ENCODE measurements at places on chromosomes 12 and 14.

DNA sequence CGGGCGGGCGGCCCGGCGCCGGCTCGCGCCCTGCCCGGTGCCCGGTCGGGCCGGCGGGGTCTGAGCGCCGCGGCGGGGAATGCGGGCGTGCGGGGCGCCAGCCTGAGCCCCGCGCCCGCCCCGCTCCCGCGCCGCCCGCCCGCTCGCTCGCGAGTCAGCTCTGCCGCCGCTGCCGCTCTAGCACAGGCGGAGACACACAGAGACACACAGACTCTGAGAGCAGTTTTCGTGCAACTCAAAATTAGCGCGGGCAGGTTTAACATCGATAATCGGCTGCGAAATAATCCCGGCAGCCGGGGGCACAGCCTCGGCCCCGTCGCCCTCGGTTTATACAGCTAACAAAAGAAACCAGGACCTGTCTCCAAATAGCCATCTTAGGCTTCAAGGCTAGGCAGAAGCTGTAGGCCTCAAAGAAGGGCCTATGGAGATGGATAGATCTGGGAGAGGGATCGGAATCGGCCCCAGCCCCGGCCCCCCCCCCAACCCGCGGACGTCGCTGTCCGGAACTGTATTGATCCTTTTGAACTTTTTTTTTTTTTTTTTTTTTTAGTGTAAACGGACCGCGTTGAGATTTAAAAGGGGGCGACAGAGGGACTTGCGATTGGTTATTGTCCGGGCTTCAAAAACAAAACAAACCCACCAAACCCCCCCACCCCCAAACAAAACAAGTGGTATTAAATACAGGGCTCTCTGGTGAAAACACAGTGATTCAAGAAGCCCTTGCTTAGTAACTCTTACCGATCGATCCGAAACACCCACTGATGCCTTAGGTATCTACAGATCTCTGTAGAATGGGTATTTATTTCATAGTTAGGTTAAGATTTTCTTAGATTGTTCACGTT lies 1.1 kb downstream of the ARID2 start:
- no peak for DNase-seq

- DNase-seq: no peak
Observed at GRCh38 chr12:131640525-131640924, 70.4 kb upstream of the SFSWAP start.

- DNase-seq: no peak
Observed at GRCh38 chr14:104388011-104388521, 191.5 kb upstream of the C14orf180 start.

DNA sequence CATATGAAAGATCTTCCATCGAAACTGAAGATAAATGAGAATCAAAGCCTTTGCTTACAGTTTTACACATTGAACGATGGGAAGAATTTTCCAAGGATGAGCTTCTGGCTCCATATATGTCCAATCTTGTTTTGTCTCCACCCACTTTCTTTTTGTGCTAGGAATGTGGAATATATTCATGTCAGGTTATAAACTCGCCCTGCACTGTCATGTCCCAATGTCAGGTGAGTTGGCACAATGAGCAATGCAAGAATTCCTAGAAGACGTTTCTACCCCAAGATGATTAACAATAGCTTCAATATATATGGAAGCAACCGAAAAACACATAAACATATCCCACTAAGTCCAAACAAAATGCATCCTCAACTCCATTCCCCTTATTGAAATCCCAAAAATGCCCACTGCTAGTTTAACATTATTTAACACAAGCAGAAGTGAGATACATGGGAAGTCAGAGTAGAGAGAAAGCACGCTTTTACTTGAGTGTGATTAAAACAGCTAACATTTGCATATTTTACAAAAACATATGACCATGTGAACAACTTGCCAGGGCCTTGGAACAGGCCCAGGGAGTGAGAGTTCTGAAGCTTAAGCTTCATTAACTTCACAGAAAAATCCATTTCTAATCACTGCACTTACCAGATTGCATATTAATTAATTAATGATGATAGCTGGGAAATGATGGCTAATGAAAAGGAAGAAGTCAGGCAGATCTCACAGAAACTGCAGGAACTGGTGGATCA lies 233.9 kb downstream of the GXYLT1 start:
- no peak for DNase-seq

DNA sequence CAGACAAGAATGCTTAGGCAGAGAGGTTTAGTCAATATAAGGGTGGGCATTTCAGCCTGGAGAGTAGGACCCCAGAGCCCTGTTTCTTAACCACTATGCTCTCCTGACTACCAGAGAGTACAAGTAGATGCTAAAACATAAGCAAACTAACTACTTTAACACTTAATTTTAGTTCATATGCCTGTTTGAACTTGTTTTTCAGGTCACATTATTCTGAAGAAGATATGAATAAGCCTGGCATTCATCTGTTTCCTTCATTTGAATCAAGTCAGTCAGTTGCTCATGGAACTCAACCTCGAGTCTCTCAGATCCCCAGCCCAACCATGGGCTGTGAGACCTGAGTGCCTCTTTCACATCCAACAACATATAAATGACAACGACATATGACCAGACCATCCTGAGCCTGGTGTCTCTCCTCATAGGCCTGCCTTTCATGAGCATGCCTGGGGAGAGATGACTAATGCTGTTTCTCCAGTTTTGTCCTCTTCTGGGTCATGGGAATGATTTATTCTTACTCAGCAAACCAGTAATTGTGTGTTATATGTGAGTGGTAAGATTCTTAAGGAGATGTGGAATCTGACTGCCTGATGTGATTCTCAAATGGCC lies 251.1 kb upstream of the BTG1 start:
- DNase-seq: peak; percentile 56

- no peak for DNase-seq
Observed at GRCh38 chr14:103185051-103186029, 62.1 kb downstream of the TNFAIP2 start.

DNA sequence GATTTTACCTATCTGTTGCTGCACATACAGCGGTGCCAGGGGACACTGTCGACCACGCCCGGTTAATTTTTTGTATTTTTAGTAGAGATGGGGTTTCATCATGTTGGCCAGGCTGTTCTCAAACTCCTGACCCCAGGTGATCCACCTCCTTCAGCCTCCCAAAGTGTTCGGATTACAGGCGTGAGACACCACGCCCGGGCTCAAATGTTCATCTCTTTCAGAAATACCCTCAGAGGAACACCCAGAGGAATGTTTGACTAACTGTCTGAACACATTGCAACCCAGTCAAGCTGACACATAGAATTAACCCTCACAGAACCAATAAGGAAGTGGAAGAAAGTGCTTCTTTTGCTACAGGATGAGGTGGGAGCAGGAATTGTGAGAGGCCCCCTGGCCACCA lies 15.0 kb upstream of the ETFBKMT start:
- no peak for DNase-seq

- DNase-seq: no peak
Observed at GRCh38 chr12:22626406-22626805, 1.4 kb downstream of the ETNK1 start.

DNA sequence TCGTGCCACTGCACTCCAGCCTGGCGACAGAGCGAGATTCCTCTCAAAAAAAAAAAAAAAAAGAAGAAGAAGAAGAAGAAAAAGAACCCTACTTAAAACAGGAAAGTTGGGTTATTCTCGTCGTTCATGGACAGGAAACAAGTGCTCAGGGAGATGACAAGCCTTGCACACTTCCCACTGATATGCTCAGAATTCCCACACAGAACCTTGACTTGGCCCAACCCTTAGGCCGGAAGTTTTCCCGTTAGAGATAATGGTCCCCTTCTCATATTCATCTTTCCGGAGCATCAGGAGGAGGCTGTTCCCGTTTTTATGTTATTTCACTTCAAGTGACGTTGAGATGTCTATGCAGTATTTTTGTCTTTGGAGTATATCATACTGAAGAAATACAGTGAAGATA lies 36.2 kb downstream of the APOBEC1 start:
- DNase-seq: no peak

DNA sequence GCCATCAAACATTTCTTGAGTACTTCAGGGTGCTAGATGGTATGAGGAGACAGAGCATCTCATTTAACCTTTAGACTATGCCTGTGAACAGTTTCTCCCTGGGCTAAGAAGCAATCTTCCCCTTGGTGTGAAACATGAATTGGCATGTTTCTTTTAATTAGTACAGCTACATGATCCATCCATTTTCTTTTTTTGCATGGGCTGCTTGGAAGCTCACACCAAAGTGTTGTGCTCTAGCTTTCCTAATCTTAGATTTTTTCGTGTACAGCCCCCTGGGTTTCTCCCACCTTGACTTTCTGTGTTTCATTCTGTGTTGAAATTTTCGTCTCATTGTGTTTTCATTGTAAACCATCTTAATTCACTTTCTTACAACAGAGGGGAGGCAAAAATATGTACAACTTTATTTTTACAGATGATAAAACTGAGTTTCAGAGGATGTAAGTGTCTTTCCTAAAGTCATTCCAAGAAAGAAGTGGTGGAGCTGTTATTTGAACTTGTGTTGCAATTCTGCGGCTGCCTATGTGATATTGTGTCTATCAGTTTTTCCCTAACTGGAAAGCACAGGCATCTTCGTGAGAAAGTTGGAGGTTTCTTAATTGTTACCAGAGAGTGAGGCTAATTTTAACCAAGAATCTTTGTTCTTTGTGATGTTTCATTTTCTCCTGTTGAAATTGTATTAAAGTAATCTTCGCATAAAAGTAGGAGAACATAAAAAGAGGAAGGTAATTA lies 64.5 kb downstream of the DAAM1 start:
- no peak for DNase-seq

DNA sequence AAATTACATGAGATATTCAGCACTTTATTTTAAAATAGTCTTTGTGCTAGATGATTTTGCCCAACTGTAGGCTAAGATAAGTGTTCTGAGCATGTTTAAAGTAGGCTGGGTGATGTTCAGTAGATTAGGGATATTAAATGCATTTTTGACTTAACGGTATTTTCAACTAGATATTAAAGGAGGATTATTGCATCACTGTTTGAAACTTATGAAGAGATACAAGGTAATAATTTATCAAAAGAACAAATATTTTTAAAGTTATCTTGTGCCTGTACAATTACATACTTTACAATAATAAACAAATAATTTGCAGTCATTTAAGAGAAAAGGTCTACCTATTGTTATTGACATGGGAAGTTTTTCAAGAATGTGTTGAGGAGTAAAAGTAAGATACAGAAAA lies 368.6 kb upstream of the DCN start:
- DNase-seq: no peak

DNA sequence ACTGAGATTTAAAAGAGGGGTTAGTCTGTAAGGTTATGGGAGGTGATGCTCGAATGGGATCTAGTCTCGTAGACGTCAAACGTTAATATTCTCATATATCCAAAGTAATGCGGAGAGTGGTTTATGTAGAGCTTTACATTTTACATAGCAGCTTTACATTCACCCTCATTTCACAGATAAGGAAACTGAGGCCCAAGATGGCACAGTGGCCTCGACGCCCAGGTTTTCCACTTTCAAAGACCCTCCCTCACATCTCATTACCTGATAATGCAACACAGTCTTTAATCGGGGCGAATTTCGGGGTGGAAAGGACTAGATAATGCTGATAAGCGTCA lies 450 bp upstream of the TDG start:
- DNase-seq: no peak

GRCh38 chr14:104681689-104682074 lies 7.7 kb upstream of the INF2 start:
- DNase-seq: no peak

- no peak for DNase-seq
Observed at GRCh38 chr12:112049351-112049750, 36.1 kb downstream of the ERP29 start.

DNA sequence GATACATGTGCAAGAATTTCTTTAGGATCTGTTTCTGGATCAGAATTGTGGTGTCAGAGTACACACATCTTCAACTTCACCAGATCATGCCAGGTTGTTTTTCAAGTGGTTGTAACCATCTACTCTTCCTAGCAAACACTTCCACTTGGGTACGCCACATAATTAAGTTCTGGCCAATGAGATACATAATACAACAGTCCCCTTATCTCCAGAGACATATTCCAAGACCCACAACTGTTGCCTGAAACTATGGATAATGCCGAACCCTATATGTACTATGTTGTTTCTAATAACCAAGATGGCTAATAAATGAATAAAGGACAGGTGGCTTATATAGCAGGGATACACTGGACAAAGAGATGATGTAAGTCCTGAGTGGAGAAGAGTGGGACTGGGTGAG lies 2.5 kb upstream of the CHPT1 start:
- DNase-seq: no peak

- DNase-seq: no peak
Observed at GRCh38 chr12:9043766-9044165, 54.4 kb downstream of the KLRG1 start.

DNA sequence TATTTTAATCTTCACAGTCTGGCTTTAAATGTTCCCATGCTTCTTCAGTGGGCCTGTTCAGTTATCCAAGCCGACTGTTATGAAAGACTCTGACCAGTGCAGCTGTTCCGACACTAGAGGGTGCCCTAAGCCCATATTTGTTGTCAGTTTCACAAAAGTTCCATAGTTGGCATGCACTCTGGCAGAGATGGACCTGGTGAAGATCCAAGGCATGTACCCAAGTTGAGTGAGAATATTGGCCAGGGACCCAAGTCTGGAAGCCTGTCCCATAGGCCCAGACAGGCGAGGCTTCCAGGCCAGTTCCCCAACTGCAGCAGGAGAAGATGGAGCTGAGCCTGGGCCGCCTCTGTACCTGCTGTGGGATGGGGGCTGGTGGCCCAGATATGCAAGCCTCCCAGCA lies 27.4 kb upstream of the GUCY2C start:
- DNase-seq: no peak

DNA sequence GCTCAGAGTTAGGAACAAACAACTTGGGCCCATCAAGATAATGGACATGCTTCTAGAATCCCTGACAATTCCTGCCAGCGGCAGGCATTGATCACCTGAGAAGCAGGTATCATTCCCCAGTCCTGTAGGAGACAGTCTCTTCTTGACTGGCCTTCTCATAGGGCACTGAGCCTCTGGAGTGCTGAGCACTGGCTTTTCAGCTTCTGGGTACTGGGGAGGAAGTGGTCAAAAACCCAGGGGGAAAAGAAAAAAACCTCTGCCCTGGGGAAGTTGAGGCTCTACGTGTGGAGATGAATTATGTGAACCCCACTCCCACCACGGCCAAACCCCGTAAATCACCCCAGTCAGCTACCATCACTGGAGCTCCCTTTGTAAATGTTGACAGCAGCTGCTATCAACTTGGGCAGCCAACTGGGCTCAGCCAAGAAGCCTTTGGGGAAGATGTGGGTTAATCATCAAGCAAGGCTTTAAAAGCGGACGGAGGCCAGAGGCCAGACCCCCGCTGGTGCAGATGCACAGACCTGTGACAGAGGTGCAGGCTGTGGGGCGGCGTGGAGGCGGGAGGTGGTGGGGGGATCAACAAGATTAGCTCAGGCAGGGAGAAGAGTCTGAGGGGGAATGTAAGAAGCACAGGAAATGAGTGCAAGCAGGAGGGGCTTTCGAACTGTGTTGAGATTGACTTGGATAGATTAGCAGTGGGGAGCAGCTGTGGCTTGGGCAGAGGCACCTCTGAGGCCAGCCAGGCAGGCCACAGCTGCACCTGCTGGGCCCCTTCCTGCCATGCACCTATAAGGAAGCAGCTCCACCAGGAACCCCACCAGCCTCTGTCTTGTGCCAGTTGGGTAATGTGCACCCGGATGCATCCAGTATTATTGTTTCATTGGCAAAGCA lies 105.4 kb upstream of the HIF1A start:
- DNase-seq: no peak

All from epithelial cell of proximal tubule (primary cell).